Fibroblast of skin of right biceps (primary cell): ENCODE measurements at places on chromosomes 7 and 10.

GRCh38 chr10:75910032-75910431 lies 478.6 kb downstream of the LRMDA start:
- DNase-seq, result peak; percentile 36

GRCh38 chr7:113464096-113464855 lies 345.9 kb upstream of the SMIM30 start:
- no peak for DNase-seq

DNA sequence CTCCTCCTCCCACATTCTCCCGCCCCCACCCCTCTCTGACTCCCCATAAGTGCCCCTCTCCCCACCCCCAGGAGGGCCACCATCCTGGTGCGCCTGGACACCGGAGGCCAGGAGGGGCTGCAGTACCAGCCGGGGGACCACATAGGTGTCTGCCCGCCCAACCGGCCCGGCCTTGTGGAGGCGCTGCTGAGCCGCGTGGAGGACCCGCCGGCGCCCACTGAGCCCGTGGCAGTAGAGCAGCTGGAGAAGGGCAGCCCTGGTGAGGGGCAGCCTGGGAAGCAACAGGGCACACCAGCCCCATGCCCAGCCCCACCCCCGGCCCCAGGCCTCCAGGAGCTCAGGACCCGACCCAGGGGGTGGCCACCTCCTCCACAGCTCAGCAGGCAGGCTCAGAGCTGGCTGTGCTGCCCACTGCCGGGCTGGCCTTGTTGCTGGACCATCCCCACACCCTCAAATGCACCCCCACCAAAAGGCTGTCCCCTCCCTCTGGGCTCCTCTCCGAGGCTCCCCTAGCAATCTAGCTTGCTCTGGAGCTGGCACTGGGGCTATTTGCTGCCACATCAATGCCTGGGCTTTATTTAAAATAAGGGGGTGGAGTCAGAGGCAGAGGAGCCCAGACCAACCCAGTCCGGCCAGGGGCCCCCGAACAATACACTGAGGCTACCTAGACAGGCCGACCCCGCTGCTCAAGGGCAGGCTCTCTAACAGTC lies 14.8 kb downstream of the ATG9B start:
- DNase-seq, result no peak

- DNase-seq, result peak; percentile 29
Observed at GRCh38 chr10:4981722-4982471, 18.7 kb downstream of the AKR1C1 start.

- DNase-seq, result no peak
Observed at GRCh38 chr10:117410557-117410956, 35.3 kb upstream of the PDZD8 start.
